Activated T-cell treated with anti-CD3 and anti-CD28 coated beads for 1 hour (primary cell): ENCODE measurements at places on chromosomes 6 and 20.

DNA sequence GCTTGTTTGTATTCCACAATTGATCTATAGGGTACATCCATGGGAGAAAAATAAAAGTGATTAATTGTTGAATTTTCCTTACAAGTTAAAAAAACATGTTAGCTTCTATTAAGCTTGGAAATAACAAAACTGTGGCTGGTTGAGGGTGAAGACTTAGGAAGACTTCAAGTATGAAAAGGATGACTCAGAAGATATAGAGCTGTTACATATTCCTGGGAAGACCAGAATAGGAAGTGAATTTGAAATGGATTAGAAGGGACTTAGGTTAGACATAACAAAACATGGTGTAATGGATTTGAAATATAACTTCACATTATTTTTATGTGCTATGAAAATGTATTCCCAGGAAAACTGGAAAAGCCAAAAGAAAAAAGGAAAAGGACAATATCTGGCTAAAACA lies 732.2 kb downstream of the HDGFL1 start:
- no peak for DNase-seq

GRCh38 chr6:111606620-111607115 lies 990 bp upstream of the TRAF3IP2 start:
- DNase-seq, result no peak

- DNase-seq, result no peak
Observed at GRCh38 chr6:156883497-156884252, 106.5 kb downstream of the ARID1B start.

DNA sequence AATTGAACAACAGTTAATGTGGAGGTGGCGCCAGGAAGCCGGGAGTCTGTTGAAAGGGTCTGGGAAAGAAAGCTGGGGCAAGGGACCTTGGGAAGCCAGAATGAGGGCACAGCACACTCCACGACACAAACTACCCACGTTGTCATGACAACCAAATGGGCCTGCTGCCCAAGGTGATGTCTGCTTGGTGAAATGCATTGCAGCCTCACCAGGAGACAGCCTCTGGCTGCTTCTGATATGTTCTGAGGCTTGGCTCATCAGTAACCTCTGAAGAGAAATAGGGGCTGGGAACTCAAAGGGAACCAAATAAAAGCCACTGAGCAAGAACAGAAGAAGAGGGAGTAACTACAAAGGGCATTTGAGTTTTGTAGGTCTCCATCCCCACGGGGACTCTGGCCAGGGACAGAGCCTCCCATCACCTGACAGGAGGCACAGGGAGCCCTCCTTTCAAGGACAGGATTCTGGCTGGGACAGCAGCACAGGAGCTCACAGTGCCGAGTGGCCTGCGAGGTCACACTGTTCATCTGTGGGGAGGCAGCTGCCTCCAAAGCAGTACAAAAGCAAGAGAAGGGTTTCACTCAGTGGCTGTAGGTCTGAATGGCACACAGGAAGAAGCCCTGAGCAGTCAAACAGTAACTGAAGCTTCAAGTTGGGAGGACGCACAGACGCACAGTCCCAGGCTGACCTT lies 44.6 kb upstream of the KCNK16 start:
- DNase-seq, result no peak
